ENCODE measurements at places on chromosomes 13 and 19.

- no peak for DNase-seq
Measured at GRCh38 chr19:2345794-2346663, 14.0 kb upstream of the TMPRSS9 start.

GRCh38 chr13:40028446-40028845 lies 373.0 kb downstream of the COG6 start:
- DNase-seq = no peak

GRCh38 chr13:77751513-77752456 lies 54.3 kb downstream of the SLAIN1 start:
- DNase-seq = peak; percentile 26

- no peak for DNase-seq
Measured at GRCh38 chr13:82739881-82740280, 1142.4 kb downstream of the SLITRK1 start.

DNA sequence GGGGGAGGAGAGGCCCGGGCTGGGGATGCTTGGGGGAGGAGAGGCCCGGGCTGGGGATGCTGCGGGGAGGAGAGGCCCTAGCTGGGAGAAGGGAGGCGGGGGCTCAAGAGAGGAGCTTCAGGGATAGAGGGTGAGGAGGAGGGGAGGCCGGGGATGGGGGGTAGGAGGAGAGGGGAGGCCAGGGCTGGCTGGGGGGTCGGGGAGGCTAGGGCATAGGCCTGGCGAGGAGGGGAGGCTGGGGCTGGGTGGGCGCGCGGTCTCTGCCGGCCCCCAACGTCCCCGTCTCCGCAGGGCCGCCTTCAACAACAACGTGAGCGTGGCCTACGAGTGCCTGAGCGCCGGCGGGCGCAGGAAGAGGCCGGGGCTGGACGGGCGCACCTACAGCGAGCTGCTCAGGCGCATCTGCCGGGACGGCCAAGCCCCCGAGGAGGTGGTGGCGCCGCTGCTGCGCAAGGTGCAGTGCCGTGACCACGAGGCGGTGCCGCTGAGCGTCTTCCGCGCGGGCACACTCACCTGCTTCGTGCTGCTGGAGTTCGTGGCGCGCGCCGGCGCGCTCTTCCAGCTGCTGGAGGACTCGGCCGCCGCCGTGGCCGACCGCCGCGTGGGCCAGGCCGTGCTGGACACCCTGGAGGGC lies 11.4 kb downstream of the TPGS1 start:
- peak; percentile 72 for DNase-seq
